ENCODE measurements at places on chromosomes 6 and 20. TPM values are rescaled to one million over a fixed set of nuclear protein-coding genes. Genes with fewer than 3 reads are reported as not detected.

The TBXT gene
- total RNA-seq: 0.15 TPM

The XKR7 gene
- 2.3 TPM for total RNA-seq

The RNF217 gene
- 11.0 TPM for total RNA-seq

DNA sequence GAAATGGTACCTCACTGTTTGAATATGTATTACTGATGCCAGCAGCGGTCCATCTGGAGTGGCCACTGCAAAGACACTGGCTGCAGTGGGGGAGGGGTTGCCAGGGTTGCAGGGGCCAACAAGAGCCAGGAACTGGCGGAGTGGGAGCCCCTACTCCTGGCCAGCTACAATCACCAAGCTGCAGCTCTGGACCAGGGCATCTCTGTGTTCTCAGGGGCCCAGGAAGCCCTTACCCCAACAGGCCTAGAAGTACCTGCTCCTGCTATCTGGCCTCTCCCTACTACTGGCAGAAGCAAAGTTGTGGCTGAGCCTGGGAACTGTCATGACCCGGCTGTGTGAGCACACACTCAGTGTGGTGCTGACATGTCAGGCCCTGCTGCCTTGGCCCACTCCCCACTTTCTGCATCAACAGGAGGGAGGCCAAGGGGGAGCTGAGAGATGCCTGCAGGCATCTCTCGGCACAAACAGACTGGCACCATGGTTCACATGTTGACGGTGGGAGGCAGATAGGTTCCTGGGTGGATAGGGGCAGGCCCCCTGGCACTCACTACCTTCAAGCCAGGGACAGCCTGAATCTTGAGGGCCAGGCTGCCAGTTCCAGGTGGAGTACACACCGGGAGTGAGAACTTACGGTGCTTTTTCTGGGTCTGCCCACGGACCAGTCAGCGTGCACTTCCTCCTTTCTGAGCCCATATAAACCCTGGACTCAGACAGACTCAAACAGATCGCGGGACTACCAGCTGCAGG, 1188.0 kb downstream of the GRIK2 start:
- DNase-seq: no peak
- no peak overlapping the region for H3K4me3 ChIP-seq
- no peaks in the 10 kb centered on the region for H3K27me3 ChIP-seq
- no peaks in the 10 kb centered on the region for H3K4me1 ChIP-seq
- peaks cover 6% of the 10 kb centered on the region for H3K36me3 ChIP-seq

GRCh38 chr6:121748376-121748775, 312.9 kb downstream of the GJA1 start:
- no peaks in the 10 kb centered on the region for H3K27me3 ChIP-seq
- no peak overlapping the region for H3K27ac ChIP-seq
- H3K36me3 ChIP-seq: 0 out of 2 replicates have a peak, but pooled peaks cover 4% of the 10 kb centered on the region
- no peak for DNase-seq
- H3K4me3 ChIP-seq: no peak overlapping the region

- H3K36me3 ChIP-seq: no peaks in the 10 kb centered on the region
- no peak overlapping the region for H3K4me3 ChIP-seq
- DNase-seq: no peak
- no peaks in the 10 kb centered on the region for H3K4me1 ChIP-seq
- peaks cover 36% of the 10 kb centered on the region for H3K27me3 ChIP-seq
Measured at GRCh38 chr20:2210646-2211552, 84.9 kb upstream of the TGM3 start.

DNA sequence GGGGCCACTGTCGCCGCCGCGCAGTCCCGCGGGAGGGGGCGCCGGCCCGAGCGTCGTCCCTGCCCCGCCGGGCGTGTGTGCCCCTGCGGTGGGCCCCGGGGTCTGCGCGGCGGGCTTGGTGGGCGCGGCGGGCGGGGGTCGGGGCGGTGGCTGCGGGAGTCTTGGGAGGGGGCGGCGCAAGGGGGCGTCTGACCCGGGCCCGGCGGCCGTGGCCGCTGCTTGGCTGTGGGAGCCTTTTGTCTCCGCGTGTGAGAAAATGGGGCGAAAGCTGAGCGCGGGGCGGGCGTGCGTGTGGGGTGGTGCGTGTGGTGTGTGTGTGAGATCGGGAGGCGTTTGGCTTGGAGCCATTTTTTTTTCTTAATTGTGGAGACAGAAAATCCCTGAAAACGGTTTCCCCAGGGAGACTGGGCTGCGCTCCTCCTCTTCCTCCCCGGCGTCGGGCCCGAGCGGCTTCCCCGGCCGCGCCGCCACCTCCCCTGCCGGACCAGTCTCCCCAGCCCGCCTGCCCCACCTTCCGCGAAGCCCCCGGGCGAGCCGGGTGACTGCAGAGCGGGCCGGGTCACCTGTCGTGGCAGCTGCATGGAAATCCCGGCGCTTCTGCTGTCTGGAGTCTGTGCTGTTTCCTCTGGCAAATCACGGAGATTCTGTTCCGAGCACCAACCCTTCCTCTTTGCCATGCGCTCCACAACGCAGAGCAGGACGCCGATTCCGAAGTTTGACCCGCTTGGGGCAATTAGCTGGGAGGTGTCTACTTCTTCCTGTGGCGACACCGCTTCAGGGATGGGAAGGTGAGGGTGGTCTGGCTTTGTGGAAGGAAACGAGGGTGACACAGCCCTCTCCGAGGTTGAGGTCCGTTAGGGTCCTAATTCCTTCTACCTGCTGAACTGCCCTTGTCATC, 64.4 kb downstream of the GTF2H5 start:
- peak; percentile 53 for DNase-seq
- peaks cover 4% of the 10 kb centered on the region for H3K36me3 ChIP-seq
- peaks cover 22% of the 10 kb centered on the region for H3K4me1 ChIP-seq
- H3K4me3 ChIP-seq: peak overlapping the region; percentile 83
- peaks cover 22% of the 10 kb centered on the region for H3K27me3 ChIP-seq

- H3K4me3 ChIP-seq: no peak overlapping the region
- DNase-seq: no peak
Measured at GRCh38 chr6:13500264-13500663, 12.9 kb upstream of the GFOD1 start.

DNA sequence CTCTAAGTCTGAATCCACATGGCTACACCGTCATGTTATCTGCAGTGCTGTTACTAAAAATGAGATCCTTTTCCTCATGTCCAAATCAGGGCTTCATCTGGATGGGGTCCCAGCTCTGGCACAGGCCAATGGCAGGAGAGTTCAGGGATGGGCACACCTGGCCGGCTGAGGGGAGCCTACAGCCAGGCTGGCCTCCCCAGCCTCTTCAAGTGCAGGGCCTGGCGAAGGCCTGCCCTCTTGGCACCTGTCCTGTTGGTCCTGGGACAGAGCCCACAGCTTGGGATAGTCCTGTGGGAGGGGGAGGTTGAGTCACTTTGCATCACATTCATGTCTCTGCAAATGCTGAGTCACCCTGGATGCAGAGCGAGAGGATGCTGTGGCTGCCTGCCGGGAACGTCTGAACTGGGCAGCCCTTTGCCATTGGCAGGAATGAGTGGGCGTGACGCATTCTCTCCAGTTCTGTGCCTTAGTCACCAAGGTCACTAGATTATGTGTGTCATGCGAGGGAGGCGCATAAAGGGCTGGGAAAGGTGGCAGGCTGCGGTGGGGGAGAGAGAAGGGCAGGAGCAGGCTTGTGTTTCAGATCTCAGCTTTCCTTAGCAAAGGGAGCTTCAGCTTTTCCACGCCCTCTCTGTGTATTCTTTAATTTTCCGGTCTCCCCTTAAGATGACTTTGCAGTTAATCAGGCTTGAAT, 223.2 kb upstream of the ECI2 start:
- 0 out of 2 replicates have a peak, but pooled peaks cover 2% of the 10 kb centered on the region for H3K27me3 ChIP-seq
- peaks cover 16% of the 10 kb centered on the region for H3K4me1 ChIP-seq
- peak; percentile 27 for DNase-seq
- no peaks in the 10 kb centered on the region for H3K36me3 ChIP-seq
- H3K27ac ChIP-seq: no peak overlapping the region

DNA sequence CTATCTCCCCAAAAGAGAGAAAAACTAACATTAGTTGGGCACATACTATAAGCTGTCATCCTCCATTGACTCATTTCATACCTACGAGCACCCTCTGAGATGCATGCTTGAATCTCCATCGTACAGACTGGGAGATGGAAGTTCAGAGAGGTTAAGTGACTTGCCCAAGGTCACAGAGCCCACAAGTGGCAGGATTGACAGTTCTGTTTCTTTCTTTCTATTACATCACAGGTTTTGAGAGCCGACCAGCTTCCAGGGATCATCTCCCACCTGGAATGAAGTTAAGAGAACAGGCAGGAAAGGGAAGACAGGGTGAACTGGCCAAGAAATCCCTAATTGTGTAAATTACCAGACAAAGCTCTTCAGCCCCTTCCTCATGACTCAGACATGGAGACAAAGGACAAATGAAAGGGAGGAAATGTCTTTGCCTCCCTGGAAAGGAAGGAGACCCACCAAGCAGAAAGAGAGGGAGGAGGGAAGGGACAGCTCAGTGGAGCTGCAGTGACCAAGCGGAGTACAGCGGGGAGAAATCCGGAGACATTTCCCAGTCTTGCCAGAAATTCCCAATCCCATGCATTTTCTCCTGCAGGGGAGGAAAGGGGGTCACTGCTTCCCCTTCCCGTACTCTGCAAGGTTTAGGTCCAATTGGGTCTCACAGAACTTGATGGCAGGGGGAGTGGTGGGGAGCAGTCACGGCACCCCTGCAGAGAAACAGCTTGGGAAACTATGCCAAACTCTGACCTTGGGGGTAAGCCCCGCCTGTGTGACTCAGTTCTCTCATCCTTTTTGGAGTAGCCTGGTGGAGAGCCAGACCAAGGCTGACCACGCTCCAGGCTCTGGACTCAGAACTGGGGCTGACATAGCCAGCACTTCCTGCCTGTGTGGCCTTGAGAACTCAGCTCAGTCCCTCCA, 154.3 kb downstream of the ANKRD60 start:
- DNase-seq: no peak
- H3K36me3 ChIP-seq: no peaks in the 10 kb centered on the region
- H3K4me3 ChIP-seq: no peak overlapping the region
- H3K4me1 ChIP-seq: peaks cover 9% of the 10 kb centered on the region

DNA sequence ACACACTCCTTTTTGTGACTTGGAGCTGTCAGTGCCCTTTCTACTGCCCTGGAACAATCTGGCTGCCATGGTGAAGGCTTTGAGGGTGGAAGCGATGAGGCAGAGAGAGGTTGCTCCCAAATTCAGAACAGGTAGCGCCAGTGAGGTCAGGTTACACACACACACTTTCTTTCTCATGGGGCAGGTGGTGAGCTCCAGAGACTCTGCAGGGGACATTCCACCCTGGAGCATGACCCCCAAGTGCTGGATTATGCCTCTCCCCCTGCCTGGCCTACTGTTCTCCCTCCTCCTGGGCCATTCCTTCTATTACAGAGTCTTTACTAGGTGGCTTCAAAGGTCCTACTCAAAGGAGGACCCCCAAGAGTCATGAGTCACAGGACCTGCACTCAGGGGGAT, 98.0 kb downstream of the EYA2 start:
- peak overlapping the region; percentile 81 for H3K27ac ChIP-seq
- H3K27me3 ChIP-seq: no peaks in the 10 kb centered on the region
- peaks cover 56% of the 10 kb centered on the region for H3K4me1 ChIP-seq
- no peaks in the 10 kb centered on the region for H3K36me3 ChIP-seq
- H3K4me3 ChIP-seq: no peak overlapping the region

DNA sequence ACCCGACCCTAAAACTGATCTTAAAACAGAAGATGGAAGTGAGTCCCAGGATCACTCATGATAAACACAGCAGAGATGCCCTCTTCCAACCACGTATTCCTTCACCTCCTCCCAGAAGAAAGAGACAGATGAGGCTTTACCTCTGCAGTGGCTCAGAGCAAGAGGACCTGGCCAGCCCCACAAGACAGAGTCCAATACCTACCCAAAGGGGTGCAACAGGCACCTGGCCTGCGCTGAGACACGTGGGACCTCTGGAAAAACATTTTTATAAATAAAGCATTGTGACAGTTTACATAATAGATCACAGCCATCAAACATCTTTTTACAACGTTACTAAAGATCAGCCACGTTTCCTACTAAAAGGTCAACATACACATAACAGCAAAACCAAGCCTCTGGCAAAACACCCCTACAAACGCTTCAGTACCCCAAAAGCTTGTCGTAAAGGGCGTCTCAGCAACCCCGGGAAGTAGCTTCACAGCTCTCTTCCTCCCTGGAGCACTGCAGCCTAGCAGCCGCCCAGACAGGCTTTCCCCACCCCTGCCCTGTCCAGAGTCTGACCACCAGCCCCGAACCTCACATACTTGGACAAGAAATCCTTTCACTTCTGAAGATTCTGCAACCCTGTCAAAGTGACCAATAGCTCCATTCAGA, 2.9 kb downstream of the TAF4 start:
- peak overlapping the region; percentile 75 for H3K4me3 ChIP-seq
- H3K27me3 ChIP-seq: no peaks in the 10 kb centered on the region
- peak overlapping the region; percentile 40 for H3K27ac ChIP-seq
- peaks cover 14% of the 10 kb centered on the region for H3K36me3 ChIP-seq

DNA sequence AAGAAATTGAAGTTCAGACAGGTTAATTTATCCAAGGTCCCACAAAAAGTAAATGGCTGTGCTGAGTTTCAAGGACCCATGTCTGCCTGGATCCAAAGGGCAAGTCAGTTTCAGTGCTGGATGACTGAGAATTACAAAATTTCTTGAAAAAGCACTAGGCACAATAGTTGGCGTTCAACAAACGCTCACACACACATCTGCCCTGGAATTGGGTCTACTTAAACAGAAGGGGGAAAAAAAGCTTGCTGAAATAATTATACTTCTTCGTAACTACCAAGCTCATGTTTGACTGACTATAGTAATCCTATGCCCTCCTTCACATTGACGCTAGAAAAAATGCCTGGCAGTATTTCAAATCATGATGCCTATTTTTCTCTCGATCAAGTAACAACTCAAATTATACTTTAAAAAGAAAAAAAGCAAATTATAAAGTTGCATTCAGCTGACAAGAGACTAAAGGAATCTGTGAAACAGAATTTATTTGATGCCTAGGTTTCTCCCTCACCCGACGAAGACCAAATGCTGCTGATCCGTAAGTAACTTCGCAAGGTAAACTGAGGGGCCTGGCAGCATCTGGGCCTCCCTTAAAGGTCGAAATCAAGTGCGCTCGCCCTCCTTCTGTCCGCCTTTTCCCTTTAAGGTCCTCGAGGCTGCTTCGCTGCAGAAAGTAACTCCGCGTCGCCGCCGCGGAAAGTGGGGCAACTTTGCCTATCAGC, 650 bp upstream of the CD2AP start:
- peaks cover 3% of the 10 kb centered on the region for H3K36me3 ChIP-seq
- no peaks in the 10 kb centered on the region for H3K27me3 ChIP-seq
- peaks cover 37% of the 10 kb centered on the region for H3K4me1 ChIP-seq
- H3K27ac ChIP-seq: peak overlapping the region; percentile 100
- no peak for DNase-seq

- peaks cover 4% of the 10 kb centered on the region for H3K36me3 ChIP-seq
- H3K27me3 ChIP-seq: peaks cover 21% of the 10 kb centered on the region
- H3K4me3 ChIP-seq: no peak overlapping the region
- H3K27ac ChIP-seq: no peak overlapping the region
Measured at GRCh38 chr20:61507778-61508177, 255.7 kb downstream of the CDH4 start.

GRCh38 chr20:24407151-24407550, 62.3 kb upstream of the SYNDIG1 start:
- H3K4me3 ChIP-seq: no peak overlapping the region
- H3K27ac ChIP-seq: no peak overlapping the region
- peaks cover 11% of the 10 kb centered on the region for H3K27me3 ChIP-seq
- DNase-seq: no peak
- H3K36me3 ChIP-seq: 0 out of 2 replicates have a peak, but pooled peaks cover 1% of the 10 kb centered on the region

- H3K27me3 ChIP-seq: no peaks in the 10 kb centered on the region
- no peak for DNase-seq
- no peak overlapping the region for H3K4me3 ChIP-seq
- peak overlapping the region; percentile 58 for H3K27ac ChIP-seq
Measured at GRCh38 chr6:157995458-157995857, 13.8 kb downstream of the SYNJ2 start.

GRCh38 chr6:28910901-28911690, 12.7 kb downstream of the TRIM27 start:
- no peaks in the 10 kb centered on the region for H3K27me3 ChIP-seq
- no peak for DNase-seq
- peaks cover 68% of the 10 kb centered on the region for H3K36me3 ChIP-seq
- no peak overlapping the region for H3K27ac ChIP-seq
- H3K4me1 ChIP-seq: no peaks in the 10 kb centered on the region

All from WTC11 (cell line).